ENCODE measurements at places on chromosomes 5 and 9.

DNA sequence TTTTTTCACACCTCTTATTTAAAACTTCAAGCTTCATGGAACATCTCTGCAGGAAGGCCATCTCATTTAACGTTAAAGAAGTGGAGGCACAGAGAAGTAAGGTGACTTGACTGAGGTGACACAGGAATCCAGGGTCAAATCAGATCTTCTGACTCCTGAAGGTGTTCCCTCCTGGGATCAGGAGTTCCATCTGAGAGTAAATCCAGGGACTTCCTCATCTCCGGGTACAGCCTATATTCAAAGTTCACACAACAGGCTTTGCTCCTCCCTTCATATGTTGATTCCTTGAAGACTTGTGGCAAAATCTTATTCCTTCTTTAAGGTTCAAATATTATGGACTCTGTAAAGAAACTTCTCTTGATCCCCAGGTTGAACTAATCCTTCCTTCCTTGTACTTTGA lies 313.1 kb upstream of the CLINT1 start:
- no peak for DNase-seq

DNA sequence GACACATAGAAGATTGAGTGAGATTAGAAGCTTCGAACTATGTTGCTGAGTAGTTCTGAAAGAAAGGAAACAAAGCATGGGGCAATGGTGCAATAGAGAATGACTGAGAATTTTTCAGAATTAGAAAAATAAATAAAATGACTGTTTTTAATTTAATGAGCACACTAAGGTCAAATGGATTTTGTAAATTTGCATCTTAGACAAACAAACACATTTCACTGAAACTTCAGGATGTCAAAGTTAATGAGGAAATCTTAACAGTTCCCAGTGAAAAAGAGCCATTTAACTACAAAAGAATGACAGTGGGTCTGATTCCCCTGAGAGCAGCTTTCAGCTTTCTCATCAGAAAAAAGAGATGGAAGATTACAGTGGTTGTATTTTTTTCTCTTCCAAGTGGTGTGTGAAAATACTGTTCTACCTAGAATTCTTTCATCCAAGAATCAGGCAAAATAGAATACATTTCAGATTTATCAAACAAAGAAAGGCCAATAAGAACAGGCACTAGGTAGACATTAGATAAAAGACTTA lies 591.9 kb downstream of the SEMA5A start:
- no peak for DNase-seq

GRCh38 chr5:142981886-142982820 lies 212.0 kb downstream of the ARHGAP26 start:
- DNase-seq, result peak; percentile 58

DNA sequence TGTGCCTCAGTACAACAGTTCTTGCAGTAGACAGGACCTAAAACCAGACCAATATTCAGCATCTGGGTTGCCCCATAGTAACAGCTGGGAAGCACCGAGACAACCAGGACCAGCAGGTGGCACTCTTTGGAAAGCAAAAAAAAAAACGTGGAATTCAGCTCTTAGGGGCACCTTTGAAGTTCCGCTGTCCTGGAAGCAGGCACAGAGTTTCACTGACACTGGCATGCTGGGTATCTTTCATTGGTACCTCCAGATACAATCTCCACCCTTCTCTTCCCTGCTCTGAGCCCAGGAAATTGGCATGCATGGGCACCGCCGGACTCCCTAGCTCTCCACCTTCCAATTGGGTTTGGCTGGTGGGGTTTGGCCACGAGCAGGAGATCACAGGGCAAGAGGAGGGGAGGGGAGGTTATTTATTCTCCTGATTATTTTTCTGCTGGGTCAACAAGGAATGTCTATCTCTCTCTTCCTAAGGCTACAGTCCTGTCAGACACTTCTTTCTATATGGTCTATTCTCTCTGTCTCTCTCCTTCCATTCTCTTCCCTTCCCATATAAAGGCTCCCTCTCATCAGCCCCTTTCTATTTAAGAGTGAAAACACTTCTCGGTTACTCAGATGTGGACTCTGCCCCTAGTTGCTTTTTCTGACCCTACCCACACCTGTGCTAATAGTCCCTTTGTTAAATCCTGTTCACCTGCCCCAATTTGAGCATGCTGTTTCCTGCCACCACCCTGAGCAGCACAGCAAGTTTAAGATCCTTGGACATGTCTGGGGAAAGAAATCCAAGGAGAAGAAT lies 1.9 kb upstream of the IDNK start:
- DNase-seq, result no peak

DNA sequence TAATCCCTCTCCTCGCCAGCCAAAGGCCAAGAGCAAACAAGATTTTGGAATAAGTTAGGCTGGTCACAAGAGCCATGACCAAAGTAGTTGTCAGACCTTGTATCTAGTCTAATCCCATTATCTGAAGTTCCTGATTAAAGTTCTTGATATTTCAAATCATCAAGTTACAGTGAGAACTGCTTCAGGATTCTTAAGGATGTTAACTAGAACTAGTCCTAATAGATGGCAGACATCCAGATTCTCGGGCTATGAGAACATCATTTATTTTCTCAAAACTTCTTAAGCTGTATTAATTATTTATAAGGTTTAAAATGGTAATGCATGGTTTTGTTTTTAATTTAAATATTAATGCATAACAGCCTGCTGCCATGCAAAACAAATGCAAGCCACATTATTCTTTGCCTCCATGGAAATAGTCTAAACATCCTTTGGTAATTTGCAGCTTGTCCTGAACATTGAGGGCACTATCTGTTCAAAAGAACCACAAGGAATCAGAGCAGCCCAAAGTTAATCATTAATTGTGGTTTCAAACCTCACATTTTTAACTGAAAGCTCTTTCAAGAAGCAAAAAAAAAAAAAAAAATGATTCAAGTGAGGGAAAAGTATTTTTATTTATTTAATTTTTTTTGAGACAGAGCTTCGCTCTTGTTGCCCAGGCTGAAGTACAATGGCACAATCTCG lies 95.1 kb downstream of the TTC39B start:
- no peak for DNase-seq

- DNase-seq, result no peak
These were observed 29.9 kb upstream of the C7 start for GRCh38 chr5:40879163-40879942.

DNA sequence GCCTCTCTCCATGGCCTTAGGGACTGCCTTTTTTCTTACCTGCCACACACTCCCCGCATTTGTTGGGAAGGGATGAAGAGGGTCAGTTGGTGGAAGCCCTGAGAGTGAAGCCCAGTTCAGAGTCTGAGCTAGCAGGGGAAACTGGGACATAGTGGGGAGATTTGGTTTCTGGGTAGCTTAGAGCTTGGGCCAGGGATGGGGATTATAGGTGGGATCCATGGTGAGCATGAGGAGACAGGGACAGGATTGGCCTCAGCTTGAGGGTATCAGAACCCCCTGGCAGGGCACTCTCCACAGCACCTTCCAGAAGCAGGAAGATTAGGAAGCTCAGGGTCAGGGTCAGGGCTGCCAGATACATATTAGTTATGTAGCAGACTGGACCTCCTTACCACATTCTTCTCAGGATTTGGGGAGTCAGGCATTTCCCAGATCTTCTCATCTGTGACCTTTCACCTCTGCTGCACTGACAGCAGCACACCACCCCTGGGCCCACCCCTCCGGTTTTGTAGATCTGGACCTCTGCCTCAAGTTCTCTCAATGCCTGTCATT lies 17.9 kb downstream of the OR13J1 start:
- DNase-seq, result no peak

DNA sequence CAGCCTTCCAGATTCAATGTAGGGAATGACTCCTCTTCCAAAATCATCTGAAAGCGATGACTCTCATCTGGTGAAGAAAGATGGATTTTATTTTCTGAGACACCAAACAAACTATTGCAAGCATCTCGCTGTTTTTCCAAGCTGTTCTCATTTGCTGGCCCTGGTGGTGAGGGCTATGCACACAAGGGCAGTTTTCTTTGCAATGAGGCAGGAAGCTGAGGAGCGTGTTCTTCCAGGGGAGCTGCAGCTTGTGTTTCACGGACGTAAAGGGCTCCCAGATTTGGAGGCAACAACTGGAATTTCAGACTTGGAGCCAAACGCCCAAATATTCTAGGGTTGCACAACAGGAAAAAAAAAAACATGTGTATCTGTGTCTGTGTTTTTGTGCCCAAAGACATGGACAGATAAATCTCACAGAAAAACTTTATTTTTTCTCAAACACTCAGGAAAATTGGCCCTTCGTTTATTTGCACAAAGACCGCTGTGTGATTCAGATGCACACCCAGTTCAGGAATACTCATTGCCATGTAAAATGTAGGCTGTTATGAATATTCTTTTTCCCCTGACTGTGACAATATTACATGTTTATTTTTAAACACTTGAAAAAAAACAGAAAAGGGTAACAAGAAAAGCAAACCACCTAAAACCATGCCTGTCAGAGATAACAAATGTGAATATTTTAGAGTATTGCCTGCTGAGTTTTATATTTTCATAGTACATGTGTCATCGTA lies 151.3 kb downstream of the GAS1 start:
- no peak for DNase-seq

DNA sequence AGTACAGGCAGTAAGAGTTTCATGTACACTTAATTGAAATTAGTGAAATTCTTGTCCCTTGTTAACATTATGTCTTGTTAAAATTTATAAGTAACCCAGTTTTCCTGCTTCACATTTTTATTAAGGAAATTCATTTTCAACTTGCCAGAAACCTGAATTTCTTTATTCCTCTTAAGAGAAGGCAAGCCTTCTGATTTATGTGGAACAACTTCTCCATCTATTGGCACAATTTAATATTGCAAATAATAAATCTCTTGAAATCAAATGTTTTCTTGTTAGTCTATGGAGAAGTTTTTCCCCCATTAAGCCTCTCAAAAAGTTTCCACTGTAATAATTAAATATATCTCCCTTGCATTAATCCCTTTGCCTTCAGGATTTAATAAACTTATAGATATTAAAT lies 33.8 kb upstream of the ACO1 start:
- DNase-seq, result no peak

DNA sequence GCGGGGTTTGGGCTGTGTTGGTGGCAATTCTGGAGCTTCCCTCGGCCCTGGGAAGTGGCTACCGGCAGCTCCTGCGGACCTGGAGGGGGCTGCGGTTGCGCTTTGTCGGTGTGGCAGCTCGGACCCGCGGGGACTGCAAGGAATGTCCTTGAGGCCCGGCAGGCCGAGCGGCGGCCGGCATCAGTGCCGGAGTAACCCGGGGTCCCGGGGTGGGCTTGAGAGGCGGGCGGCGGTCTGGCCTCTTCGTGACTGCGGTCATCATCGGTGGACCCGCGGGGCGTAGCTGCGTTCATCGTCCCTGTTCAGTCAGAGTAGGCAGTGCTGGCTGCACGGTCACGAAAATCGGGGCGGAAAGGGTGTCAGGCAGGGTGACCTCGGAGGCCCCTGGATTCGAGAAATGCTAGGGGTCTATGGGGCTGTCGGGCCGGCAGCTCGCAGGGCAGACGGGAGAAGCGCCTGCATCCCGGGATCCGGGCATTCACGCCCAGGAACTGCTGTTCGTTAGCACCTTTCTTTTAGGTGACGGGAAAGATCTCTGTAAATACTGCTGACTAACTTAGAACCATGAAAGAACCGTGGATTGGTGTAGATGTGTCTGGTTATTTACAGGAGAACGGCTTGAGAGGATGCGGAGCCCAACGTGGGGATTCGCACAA lies 474 bp downstream of the HMGCR start:
- no peak for DNase-seq

GRCh38 chr9:37956904-37957663 lies 53.2 kb upstream of the SLC25A51 start:
- DNase-seq, result no peak

- no peak for DNase-seq
These were observed 165.3 kb downstream of the ERCC6L2 start for GRCh38 chr9:96040591-96041461.

DNA sequence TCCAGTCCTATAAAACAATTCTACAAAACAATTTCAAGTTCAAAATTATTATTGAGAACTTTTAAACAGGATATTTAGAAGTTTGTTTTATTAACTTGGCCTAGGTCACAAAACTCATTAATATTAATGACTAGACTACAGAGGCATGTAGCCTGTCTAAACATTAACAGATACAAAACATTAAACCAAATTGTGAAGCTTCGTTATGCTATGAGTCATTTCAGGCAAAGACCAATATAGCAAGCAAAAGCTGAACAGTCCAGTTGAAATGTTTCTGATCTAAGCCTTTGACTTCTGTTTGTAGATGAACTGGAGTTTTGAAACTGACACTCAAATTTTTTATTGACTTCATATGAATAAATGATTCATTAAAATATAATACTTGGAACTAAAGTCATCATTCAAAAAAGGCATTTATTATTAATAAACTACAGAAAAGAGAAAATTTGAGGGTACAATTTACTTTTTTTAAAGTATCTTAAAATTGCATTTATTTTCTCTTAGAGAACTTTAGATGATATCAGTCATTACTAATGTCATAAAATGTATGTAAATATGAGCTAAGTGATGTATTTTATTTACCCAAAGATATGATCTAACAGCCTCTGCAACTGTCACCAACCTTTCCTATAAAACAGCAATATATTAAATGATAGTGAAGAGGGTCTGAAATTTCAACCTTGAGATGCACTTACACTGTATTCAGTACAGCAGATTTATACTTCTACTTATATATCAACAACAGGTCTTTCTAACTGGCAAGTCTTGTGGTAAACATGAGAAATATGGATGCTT lies 188.8 kb downstream of the COMMD10 start:
- DNase-seq, result no peak

DNA sequence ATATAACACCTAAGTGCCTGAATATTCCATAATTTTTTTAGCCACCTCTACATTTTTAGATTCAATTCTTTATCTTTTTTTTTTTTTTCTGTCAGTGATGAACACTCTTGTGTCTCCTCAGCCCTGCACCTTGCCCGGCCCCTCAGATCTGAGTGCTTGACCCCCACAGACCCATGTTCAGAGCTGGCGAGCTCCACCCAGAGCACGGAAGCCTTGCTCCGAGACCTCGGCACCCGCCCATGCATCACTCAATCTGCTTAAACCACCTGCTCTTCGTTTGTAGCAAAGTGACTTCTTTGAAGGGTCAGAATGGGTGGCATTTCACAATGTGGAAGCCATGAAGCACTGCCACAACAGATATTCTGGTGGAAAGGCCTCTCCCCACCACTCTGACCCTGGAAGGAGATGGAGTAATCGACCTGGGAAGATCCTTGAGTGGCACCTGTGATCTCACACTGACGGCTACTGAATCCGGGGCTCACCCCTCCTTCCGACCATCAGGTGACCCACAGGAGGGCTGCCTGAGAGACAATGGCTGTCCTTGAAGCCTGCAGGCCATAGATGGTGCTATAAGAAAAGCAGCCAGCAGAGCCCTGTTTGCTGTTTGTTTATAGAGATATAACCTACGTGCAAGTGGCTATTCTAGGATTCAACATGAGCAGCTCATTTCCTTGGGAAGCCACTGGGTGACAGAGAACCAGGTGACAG lies 261.1 kb upstream of the IRX4 start:
- DNase-seq, result no peak

DNA sequence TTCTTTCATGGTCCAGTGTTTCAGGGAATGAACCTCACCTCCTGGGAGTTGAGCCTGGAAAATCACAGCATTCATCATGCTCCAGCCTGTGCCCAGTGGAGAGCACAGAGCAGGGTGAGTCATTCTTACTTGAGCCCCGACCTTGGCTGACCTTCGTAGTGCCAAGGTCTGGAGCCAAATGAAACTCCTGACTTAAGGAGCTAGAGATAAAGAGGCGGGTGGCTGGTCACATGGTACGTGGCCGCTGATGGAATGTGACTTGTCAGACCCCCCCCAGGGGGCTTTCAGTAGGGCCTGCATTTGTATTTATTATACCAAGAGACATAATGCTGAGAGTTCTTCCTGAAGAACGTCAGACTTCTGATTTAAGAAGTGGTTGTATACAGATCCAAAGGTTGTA lies 15.0 kb upstream of the PIP5K1B start:
- no peak for DNase-seq
